ENCODE measurements at places on chromosomes 5 and 9.

DNA sequence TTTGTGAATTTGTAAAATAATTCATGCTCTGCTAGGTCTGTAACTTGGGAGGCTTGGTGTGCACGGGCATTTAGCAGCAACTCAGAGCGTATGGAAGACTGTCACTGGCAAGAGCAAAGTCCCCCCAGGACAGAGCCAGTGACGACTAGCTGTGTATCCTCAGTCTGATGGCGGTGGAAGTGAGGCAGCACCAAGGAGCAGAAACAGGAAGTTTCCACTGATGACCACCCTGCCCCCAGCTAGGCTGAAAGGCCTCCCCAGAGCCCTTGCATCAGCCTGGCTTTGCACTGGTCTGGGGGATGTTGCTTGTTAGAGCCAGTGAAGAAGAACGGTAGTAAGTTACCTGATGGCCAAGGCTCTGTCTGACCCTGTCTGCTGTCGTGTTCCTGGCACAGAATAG lies 66.8 kb upstream of the ABL1 start:
- DNase-seq: no peak

DNA sequence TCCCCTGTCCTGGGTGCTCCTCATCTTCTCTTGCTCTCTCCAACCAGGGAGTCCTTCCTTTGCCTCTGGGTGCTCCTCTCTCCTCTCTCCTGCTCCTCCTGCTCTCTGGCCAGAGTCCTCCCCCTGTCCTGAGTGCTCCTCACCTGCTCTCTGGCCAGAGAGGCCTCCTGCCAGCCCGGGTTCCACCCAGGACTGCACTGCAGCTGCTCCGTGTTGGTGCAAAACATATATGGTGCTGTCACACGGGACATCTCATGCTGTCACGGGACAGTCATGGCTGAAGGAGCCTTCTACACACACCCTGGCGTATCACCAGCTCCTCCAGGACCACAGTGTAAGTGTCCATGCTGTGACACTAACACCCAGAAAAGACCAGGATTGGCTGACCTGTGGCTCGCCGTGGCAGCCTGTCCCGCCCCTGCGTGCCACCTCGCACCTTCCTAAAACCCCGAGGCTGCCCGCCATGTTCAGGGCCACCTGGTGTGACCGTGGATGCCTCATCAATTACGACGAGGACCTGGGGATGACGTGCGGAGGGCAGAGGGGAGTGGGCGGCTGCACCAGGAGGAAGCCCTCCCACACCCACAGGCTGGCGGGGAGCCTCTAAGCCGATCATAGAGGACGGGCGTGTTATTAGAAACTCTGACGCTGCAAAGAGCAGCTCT lies 27.9 kb upstream of the SLC6A3 start:
- no peak for DNase-seq

GRCh38 chr5:134590992-134591659 lies 41.5 kb downstream of the SAR1B start:
- DNase-seq: no peak

- no peak for DNase-seq
Measured at GRCh38 chr5:51652980-51653379, 269.7 kb downstream of the ISL1 start.

- no peak for DNase-seq
Measured at GRCh38 chr5:151417712-151418111, 29.7 kb upstream of the SLC36A1 start.

- no peak for DNase-seq
Measured at GRCh38 chr5:52811067-52811749, 23.5 kb downstream of the ITGA1 start.

GRCh38 chr9:37370968-37371563 lies 51.4 kb upstream of the GRHPR start:
- DNase-seq: no peak

- no peak for DNase-seq
Measured at GRCh38 chr5:15248731-15249130, 251.2 kb upstream of the FBXL7 start.

- DNase-seq: no peak
Measured at GRCh38 chr5:103346162-103346748, 87.7 kb downstream of the MACIR start.

DNA sequence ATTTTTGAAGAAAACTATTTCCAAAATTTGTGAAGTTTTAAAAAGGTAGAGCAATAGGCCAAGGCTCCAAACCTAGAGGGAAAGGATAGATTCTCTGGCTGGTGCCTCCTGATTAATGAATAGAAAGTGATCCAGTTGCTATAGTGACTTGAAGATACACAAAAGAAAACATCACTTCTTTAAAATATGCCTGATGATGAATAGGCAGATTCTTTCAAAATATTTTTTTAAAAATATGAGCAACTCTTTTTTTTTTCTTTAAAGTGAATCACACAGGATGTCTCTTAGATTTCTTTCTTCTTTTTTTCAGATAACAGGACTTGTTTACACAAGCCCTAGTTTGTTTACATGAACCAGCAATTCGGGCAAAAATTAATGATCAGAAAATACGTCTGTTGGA lies 124.4 kb downstream of the RFK start:
- no peak for DNase-seq

- DNase-seq: no peak
Measured at GRCh38 chr5:68644971-68645370, 429.4 kb downstream of the PIK3R1 start.

GRCh38 chr5:1723476-1723875 lies 76.2 kb downstream of the MRPL36 start:
- no peak for DNase-seq

GRCh38 chr5:2592766-2593165 lies 158.7 kb downstream of the IRX2 start:
- no peak for DNase-seq

GRCh38 chr9:36842560-36843530 lies 191.2 kb downstream of the PAX5 start:
- DNase-seq: no peak

DNA sequence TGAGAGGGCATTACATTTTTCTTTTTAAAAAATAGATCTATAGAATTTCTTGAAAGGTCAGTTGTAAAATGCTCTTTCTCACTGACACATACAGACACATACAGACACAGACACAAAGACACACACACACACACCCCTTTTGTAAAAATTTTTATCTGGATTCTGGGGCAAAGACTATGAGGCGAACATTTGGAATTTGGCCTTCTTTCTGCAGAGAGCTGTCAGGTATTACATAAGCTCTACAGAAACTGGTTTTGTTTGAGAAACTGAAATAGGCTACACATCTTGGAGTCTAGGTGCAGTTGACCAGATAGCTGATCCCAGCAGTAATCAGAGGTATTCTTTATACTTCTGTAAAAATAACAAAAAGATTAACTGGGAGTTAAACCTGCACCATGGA lies 315.9 kb upstream of the RPS23 start:
- no peak for DNase-seq

DNA sequence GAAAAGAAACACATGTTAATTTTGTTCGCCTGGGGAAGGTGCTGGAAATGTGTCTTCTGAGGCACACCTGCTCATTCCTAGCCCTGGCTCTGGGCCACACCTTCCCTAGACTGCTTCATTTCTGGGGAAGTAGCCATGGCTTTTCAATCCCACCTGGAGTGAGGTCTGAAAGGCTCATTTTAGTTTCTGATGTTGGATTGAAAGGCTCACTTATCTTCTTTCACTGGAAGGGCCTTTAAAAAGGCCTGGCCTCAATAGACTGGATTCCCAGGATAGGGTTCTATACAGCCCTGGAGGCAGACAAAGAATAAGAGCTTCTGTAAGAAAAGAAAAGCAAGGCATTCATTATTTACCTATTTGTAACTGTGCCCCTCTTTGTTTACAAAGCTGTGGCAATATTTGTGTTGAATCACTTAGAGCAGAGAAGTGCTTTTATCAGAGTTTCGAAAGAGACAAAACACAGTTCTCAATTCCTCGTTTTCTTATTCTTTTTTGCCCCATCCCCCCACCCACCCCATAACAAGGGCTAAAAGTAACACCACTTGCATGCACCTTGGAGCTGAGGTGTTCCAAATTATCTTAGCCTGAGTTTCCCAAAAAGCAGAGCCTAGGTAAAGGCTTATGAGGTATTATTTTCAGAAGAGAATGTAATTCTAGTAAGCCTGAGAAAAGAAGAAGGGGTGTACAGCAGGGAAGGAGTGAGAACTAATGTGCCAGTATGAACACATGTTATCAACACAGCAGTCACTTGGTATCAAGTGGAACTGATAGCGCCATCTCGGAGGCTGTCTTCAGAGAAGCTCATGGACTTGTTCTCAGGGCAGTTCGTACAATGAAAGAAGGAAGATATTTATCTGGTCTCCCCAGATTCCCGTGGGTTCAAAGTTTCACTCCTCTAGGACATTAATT lies 413.1 kb downstream of the KCTD16 start:
- DNase-seq: no peak

DNA sequence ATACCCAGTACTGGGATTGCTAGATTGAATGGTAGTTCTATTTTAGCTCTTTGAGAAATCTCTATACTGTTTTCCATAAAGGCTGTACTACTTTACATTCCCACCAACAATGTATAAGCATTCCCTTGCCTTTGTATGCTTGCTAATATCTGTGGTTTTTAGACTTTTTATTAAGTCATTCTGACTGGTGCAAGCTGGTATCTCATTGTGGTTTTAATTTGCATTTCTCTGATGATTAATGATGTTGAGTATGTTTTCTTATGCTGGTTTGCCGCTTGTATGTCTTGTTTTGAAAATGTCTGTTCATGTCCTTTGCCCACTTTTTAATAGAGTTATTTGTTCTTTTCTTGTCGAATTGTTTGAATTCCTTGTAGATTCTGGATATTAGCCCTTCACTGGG lies 512.7 kb upstream of the PAPPA start:
- no peak for DNase-seq

DNA sequence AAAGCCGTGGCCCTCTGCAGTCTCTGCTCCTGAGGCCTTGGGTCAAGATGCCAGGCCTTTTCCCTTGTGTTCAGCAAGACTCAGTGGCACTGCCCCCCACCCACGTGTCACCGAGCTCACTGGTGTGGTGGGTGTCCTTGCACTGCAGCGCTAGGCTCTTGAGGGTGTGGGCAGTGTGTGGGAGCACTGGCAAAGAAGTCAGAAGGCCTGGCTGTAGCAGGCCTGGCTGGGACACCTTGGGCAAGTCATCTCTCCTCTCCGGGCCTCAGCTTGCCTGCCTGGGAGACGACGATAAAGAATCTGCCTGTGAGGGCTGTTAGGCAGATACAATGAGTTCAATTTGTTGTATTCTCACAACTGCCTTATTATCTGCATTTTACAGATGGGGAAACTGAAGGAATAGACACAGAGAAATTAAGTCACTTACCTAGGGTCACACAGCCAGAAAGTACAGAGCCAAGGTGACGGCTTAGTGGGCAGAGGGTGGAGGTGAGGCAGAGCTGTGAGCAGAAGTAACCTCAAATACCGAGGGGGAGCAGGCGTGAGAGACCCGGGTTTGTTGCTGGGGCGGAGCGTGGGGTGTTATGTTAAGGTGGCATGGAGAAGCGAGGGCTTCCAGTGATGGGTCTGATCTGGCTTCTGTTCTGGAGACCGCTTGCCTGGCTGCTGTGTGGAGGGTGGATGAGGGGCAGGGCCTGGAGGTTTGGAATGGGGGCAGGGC lies 1.4 kb downstream of the TSPAN17 start:
- no peak for DNase-seq

DNA sequence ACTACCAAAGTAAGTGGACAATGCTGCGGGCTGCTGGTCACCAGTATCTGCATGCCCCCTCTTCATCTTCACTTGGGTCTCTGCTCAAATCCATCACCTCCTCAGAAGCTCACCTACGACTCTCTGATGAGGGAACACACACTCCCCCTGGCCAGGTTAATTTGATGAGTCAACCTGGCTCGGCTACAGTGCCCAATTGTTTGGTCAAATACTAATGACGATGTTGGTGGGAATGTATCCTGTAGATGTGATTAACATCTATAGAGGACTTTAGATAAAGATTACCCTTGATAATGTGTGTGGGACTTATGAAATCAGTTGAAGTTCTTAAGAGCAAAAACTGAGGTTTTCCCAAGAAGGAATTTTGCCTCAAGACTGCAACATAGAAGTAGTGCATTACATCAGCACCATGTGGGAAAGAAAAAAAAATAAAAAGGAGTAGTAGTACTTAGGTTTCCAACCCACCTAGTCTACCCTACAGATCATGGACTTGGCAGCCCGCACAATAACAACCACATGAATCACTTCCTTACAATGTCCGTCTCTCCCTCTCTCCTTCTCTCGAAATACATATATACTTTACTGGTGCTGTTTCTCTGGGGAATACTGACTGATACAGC lies 467.3 kb downstream of the DNAH5 start:
- DNase-seq: no peak

GRCh38 chr5:98787131-98787719 lies 13.8 kb downstream of the RGMB start:
- DNase-seq: no peak

GRCh38 chr5:160789219-160789859 lies 62.7 kb downstream of the ATP10B start:
- no peak for DNase-seq

DNA sequence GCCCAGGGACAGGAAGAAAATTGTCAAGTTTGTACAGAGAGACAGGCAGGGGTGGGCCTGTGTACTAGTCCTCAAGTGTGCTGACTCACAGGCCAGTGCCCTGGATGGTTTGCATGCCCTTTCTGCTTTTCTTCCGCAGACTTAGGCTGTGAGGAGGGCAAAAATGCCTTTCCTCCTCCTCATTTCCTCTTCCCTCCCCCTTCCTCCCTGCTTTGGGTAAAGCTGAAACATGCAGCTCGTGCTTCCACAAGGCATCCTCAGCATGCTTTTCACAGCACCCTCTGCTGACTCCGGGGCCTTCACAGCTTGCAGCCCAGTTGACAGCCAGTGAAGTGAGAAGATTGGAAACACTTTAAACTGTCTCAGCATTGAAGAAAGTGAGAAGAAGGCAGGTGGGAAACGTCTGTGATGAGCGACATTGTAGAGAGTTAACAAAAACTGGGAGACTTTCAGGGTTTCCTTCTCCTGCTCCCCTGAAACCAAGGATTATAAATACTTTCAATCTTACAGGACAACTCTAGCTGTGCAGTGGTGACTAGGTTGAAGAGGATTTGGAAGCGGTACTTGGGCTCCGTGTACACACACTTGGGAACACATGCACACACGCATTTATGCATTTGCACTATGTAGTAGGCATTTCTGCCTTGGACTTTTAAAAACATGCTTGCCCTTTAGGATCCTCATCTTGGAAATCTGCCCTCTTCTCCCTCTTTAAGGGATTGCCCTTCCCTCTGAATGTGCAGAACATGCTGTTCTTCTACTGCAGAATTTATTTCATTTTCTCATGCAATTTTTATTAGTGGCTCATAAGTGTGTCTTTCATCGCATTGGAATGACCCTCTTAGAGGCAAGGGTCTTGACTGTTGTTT lies 138.8 kb downstream of the GRIA1 start:
- DNase-seq: no peak

DNA sequence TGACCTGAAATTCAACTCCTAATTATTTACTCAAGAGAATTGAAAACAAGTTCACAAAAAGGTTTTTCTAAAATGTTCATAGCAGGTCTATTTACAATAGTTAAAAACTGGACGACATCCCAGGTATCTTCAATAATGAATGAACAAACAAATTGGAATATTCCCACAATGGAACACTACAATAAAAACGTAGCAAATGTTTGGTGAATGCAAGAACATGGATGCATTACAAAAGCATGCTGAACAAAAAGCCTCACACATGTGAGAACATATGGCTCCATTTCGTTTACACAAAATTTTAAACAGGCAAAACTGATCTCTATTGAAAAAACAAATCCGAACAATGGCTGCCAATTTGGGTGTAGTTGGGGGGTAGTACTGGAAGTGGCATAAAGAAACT lies 669.9 kb downstream of the MTRR start:
- no peak for DNase-seq

GRCh38 chr5:149714877-149715502 lies 15.1 kb upstream of the PPARGC1B start:
- no peak for DNase-seq

GRCh38 chr5:93637697-93638096 lies 54.7 kb downstream of the NR2F1 start:
- no peak for DNase-seq

GRCh38 chr5:154097031-154097430 lies 58.3 kb downstream of the MFAP3 start:
- DNase-seq: no peak

All from activated T-cell treated with anti-CD3 and anti-CD28 coated beads for 1 hour (primary cell).